ENCODE measurements at places on chromosomes 4 and X.

- DNase-seq = no peak
Measured at GRCh38 chrX:440636-441035, 53.9 kb upstream of the PPP2R3B start.

- DNase-seq = no peak
Measured at GRCh38 chr4:177265729-177266128, 43.9 kb upstream of the NEIL3 start.

- no peak for DNase-seq
Measured at GRCh38 chrX:124208660-124209059, 123.8 kb upstream of the TEX13D start.

DNA sequence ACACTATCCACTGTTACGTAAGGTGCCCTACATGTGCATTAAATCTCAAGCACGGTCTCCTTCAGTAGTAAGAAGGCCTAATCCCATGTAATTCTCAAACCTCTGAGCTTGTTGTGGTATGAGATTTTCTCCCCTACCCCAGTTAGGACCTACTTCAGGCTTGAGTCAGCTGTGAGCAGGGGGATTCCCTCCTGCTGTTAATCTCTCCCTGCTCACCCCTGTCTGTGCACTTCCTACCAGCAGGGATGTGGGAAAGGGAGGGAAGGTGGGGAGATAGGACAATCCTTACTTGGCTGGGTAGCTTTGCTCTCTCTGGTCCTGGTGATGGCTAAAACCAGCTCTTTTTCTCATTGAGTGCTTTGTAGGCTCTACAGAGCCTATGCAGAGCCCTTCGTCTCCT, 60.8 kb downstream of the PALLD start:
- DNase-seq = no peak

DNA sequence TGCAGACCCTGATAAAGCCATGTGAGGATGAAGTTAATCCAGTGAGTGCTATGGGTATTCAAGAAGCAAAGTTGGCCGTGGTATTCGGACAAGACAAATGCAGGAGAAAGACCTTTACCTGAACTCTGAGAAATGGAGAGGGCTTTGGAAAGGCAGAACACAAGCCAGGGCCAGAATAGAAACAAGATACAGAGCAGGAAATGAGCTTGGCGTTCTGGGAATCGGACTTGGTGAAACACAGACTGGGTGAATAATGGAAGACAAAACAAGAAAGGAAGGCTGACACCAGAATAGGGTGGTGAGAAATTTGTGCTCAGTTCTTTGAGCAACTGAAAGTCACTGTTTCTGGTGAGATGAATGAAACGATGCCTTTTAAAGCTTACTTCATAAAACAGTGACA, 83.3 kb downstream of the VEGFC start:
- DNase-seq = no peak

- no peak for DNase-seq
Measured at GRCh38 chr4:18209448-18209847, 187.9 kb upstream of the LCORL start.

- DNase-seq = no peak
Measured at GRCh38 chr4:179941911-179942310, 2301.3 kb upstream of the TENM3 start.
